Vagina (tissue), 2 donors: ENCODE measurements at places on chromosomes 5 and 9.

- DNase-seq: no peak
Measured at GRCh38 chr9:115209601-115210306, 91.8 kb upstream of the TNC start.

- no peak for DNase-seq
Measured at GRCh38 chr5:11854936-11855335, 49.3 kb downstream of the CTNND2 start.

DNA sequence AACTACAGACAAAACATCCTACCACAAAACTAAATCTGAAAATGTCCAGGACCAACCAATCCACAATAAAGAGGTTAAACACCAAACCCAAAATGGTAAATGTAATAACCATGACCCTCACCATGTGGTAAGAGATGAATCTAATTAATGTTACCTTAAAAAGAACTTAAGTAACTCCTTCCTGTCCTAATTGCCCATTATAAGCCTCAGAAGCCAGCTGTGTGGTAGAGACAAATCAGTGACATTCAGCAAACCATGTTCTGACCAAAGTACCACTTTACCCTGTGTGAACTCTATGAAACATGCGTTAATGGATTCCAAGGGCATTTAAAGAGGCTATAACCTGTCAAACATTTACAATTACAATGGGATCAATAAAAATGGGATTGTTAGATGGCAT, 25.0 kb downstream of the LPAR1 start:
- no peak for DNase-seq

DNA sequence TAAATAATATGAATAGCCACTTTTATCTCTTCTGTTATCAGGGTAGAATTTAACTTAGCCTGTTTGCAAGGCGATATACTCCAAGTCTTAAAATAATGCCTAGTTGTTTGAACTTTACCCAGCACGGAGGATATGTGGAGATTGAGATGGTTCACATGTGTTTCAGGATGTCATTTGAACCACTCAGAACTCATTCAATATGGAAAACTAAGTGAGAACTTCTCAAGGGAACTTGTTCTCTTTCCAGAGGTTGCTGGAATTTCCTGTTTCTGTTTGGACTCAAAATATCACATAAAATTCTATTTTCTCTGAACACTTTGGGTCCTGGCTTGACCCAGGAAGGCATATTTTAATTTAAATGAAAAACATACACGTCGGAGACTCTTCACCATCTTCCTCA, 139.1 kb upstream of the MYO10 start:
- DNase-seq: no peak
